T-cell (primary cell): ENCODE measurements at places on chromosomes 7 and 10. TPM values are rescaled to one million over a fixed set of nuclear protein-coding genes. Genes with fewer than 3 reads are reported as not detected.

GRCh38 chr10:6200734-6201515, 1.8 kb upstream of the PFKFB3 start:
- peaks cover 29% of the 10 kb centered on the region for H3K4me1 ChIP-seq
- DNase-seq, result peak; percentile 59
- no peaks in the 10 kb centered on the region for H3K36me3 ChIP-seq
- peak overlapping the region; percentile 53 for H3K4me3 ChIP-seq
- no peaks in the 10 kb centered on the region for H3K27me3 ChIP-seq

GRCh38 chr7:87148332-87148955, 3.8 kb upstream of the DMTF1 start:
- H3K36me3 ChIP-seq, result no peaks in the 10 kb centered on the region
- no peak overlapping the region for H3K27ac ChIP-seq
- DNase-seq, result no peak

- no peak overlapping the region for H3K27ac ChIP-seq
- H3K4me3 ChIP-seq, result peak overlapping the region; percentile 27
- peaks cover 17% of the 10 kb centered on the region for H3K4me1 ChIP-seq
- peaks cover 4% of the 10 kb centered on the region for H3K27me3 ChIP-seq
- peak; percentile 23 for DNase-seq
These were observed 122.9 kb upstream of the KCTD7 start for GRCh38 chr7:66505531-66506451.

- H3K36me3 ChIP-seq, result no peaks in the 10 kb centered on the region
- no peaks in the 10 kb centered on the region for H3K27me3 ChIP-seq
- no peak for DNase-seq
- no peak overlapping the region for H3K27ac ChIP-seq
These were observed 804.3 kb upstream of the COBL start for GRCh38 chr7:52120912-52121311.

- H3K27ac ChIP-seq, result no peak overlapping the region
- H3K4me1 ChIP-seq, result peaks cover 2% of the 10 kb centered on the region
- DNase-seq, result no peak
- no peaks in the 10 kb centered on the region for H3K36me3 ChIP-seq
- H3K4me3 ChIP-seq, result no peak overlapping the region
These were observed 1.7 kb upstream of the TBATA start for GRCh38 chr10:70786799-70787415.

DNA sequence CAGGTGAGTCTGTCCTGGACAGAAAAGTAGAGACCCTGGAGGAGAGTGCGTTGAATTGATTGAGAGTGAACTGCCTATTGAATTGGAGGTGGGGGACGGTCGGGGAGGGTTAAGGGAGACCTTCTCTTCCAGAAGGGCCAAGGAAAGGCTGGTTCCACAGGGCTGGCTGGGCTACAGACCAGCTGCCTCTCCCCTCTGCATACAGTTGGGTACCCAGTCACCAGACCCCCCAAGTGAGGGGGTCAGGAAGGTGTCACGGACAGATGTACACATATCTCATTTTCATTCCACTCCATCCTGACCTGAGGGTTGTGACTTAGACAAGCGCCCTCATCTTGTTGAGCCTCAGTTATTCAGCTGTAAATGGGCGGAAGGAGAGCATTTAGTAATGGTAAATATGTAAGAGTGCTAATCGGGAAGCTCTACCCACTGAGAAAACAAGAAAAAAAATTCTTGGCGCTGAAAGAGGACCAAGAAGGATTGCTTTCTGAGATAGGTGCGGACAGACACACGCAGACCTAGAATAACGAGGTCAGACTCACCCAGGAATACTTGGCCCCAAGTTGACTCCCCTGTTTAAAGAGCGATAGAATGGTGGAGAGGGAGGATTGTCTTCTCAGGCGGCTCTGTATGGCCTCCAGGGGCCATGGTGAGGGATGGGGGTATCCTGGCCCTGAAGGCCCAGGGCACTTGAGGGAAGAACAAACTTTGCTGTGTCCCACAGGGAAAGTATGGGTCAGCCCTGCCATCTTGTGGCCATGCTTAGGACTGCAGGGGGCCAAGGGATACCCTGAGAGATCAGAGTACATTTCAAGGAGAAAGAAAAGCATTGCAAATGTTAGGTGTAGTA, 7.2 kb upstream of the MBL2 start:
- no peaks in the 10 kb centered on the region for H3K27me3 ChIP-seq
- no peaks in the 10 kb centered on the region for H3K4me1 ChIP-seq
- no peaks in the 10 kb centered on the region for H3K36me3 ChIP-seq
- no peak overlapping the region for H3K4me3 ChIP-seq
- H3K27ac ChIP-seq, result no peak overlapping the region
- DNase-seq, result no peak

GRCh38 chr7:86328801-86329433, 314.8 kb upstream of the GRM3 start:
- no peak overlapping the region for H3K4me3 ChIP-seq
- no peak for DNase-seq
- H3K36me3 ChIP-seq, result no peaks in the 10 kb centered on the region
- H3K27me3 ChIP-seq, result no peaks in the 10 kb centered on the region
- H3K27ac ChIP-seq, result no peak overlapping the region

DNA sequence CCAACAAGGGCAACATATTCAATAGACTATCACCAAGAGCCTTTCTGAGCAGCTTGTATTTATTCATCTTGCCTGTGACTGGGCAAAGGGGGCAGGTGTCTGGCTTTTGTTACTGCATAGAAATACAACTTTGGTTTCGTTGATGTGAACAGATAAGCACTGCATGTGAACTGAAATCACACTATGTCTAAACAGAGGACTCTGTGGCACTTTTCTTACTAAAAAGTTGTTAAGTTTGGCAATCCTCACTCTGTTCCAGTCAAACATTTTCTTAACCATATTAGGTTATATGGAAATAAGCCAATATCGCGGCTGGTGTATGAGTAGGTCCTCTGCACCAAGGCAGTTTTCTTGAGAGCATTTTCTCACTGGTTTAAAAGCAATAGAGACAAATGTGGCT, 48.5 kb downstream of the CALD1 start:
- no peaks in the 10 kb centered on the region for H3K36me3 ChIP-seq
- H3K4me1 ChIP-seq, result no peaks in the 10 kb centered on the region
- no peak overlapping the region for H3K4me3 ChIP-seq
- H3K27me3 ChIP-seq, result no peaks in the 10 kb centered on the region

DNA sequence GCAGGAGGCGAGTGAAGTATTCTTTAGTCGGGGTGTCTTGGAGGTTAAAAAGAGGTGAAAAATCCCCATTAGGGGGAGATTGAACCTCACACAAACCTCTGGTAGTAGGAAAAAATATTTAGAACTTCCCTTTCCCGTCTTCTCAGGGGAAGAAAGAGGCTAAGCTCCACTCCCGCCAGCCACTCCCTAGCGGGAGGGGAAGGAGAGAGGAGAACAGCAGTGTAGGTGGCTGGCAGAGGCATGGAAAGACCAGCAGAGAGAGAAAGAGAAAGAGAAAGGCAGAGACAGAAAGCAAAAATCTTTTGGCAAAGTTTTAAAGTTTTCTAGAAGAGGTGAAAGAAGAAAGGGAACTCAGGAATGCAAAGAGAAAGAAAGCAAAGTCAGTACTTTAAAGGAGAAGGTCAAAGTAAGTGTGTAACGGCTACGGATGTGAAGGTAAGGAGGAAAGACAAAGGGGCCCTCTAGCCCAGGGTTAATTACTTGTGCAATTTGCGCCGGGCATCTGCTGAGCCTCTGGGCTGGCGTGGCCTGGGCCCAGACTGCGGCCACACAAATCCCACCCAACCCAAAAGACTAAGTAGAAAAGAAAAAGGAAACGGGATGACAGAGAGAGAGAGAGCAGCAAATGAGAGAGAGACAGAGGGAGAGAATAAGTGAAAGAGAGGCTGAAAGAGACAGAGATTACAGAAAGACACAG, 72.3 kb upstream of the ZNF746 start:
- H3K27me3 ChIP-seq, result no peaks in the 10 kb centered on the region
- no peaks in the 10 kb centered on the region for H3K4me1 ChIP-seq
- H3K4me3 ChIP-seq, result no peak overlapping the region
- no peak overlapping the region for H3K27ac ChIP-seq
- peaks cover 15% of the 10 kb centered on the region for H3K36me3 ChIP-seq

DNA sequence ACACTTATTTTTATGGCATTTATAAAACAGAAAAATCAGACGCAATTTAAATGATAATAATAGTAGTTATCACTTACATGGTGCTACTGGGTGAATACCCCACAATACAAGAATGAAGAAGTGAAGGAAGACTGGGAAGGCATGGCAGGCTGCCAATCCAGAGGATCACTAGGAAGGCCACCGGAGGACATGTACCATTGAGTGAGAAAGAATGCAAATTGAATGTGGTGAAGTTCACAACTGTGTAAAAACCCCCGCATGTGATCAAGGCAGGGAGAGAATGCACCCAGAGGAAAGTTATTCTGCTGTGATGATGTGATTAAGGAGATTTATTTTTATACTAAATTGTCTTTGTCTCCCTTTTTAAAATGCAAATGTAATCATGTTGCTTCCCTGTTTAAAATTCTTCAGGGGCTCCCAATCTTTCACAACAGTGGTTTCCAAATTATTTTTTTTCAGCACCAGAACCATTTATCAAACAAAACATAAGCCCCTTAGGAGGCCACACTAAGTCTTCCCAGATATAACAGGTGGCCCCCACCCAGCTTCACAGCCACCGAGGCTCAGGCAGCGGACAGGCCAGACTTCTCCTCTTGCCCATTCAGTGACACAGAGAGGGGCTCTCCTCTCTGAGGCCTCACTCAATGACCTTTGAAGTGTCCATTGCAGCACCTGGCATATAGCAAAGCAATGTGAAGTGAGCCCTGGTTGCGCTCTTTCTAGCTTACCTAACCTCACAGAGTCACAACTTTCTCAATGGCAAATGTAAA, 59.6 kb downstream of the FRMPD2 start:
- no peak for DNase-seq
- H3K27ac ChIP-seq, result no peak overlapping the region
- no peak overlapping the region for H3K4me3 ChIP-seq
- peaks cover 4% of the 10 kb centered on the region for H3K27me3 ChIP-seq

GRCh38 chr7:105268056-105268455, 120.7 kb downstream of the SRPK2 start:
- no peak for DNase-seq
- H3K27me3 ChIP-seq, result no peaks in the 10 kb centered on the region
- peak overlapping the region; percentile 44 for H3K27ac ChIP-seq

DNA sequence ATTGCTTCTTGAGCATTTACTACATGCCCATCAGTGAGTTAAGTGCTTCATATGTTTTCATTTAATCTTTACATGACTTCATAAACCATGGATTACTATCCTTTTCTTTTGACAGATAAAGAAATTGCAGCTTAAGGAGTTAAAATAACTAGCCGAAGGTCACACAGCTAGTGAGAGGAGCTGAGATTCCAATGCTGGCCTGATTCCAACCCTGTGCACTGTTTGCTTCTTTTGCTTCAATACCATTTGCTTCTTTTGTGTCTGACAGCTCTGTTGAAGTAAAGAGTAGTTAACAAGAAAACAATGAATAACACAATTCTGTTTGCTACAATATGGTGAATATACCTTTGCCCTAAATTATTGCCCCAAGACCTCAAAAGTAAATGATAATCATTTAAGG, 132.4 kb downstream of the GRM3 start:
- DNase-seq, result no peak
- H3K4me3 ChIP-seq, result no peak overlapping the region
- no peak overlapping the region for H3K27ac ChIP-seq
- no peaks in the 10 kb centered on the region for H3K4me1 ChIP-seq
- no peaks in the 10 kb centered on the region for H3K36me3 ChIP-seq

DNA sequence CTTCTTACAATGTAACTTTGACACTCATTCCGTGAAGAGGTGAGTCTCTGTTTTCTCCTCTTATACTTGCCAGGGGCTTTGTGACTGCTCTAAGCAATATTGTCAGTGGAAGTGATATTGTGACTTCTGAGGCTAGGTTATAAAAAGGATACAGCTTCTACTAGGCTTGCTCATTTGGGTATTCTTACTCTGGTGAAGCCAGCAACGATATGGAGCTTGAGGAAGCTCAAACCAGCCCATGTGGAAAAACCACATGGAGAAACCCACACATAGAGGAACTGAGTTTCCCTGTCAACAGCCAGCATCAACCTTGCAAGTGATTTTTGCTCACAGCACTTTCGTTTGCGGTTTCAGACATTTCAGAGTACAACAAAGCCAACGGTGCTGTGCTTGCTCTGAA, 149.6 kb upstream of the SEMA3E start:
- no peak overlapping the region for H3K4me3 ChIP-seq
- no peak for DNase-seq
- no peak overlapping the region for H3K27ac ChIP-seq
- no peaks in the 10 kb centered on the region for H3K27me3 ChIP-seq
- H3K36me3 ChIP-seq, result no peaks in the 10 kb centered on the region

GRCh38 chr7:143040209-143040715, 11.9 kb upstream of the OR6V1 start:
- no peaks in the 10 kb centered on the region for H3K36me3 ChIP-seq
- no peaks in the 10 kb centered on the region for H3K4me1 ChIP-seq
- DNase-seq, result no peak
- H3K4me3 ChIP-seq, result no peak overlapping the region

- no peak for DNase-seq
- H3K4me3 ChIP-seq, result no peak overlapping the region
- H3K27me3 ChIP-seq, result peaks cover 17% of the 10 kb centered on the region
- H3K4me1 ChIP-seq, result no peaks in the 10 kb centered on the region
- H3K36me3 ChIP-seq, result no peaks in the 10 kb centered on the region
These were observed 141.4 kb upstream of the PRKCQ start for GRCh38 chr10:6721480-6721879.

DNA sequence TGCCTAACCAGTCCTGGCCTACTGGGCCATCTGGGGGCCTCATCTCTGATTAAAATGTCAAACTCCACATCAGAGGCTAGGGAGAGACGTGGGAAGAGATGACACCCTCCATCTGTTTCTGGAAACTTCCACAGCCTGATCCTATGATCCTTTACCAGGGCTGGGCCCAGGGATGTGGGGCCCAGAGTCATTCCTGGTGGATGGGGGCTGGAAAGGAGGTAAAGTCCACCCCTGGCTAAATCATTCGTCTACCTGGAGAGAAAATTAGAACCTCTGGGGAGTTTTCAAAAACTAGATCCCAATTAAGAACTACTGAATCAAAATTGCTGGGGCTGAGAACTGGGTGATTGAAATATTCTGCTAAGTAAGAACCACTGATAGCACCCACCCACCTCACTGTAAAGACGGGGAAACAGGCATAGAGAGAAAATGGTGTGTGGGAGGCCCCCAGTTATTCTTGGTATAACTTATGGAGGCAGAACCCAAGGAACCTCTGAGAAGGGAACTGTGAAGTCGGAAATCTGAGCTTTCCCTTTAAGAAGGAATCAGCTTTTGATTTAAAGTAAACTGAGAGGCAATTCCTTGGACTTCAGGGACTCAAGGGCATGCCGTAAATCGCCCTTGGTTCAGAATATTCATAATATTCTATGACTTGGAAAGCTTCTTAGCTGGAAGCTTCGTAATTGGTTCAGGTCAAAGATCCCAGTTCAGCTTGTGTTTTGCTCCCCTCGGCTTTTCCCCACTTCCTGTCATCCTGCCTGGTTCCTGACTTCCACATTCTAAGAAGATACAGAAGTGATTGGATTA, 53.1 kb downstream of the PRKAG2 start:
- peaks cover 4% of the 10 kb centered on the region for H3K27me3 ChIP-seq
- no peak for DNase-seq
- H3K4me1 ChIP-seq, result peaks cover 7% of the 10 kb centered on the region
- no peaks in the 10 kb centered on the region for H3K36me3 ChIP-seq
- no peak overlapping the region for H3K27ac ChIP-seq

- H3K27me3 ChIP-seq, result no peaks in the 10 kb centered on the region
- no peaks in the 10 kb centered on the region for H3K4me1 ChIP-seq
- H3K36me3 ChIP-seq, result no peaks in the 10 kb centered on the region
- no peak overlapping the region for H3K27ac ChIP-seq
These were observed 462 bp downstream of the KIAA1549 start for GRCh38 chr7:138980563-138981291.

Gene CALY
- total RNA-seq, result 4.7 TPM

Gene KEL
- 0.82 TPM for total RNA-seq

Gene ATAD1
- 42.8 TPM for total RNA-seq

Gene PON1
- not detected for total RNA-seq

Gene NAT16
- total RNA-seq, result not detected

Gene BTBD16
- not detected for total RNA-seq
